Right ventricle myocardium inferior (tissue), 1 donor: ENCODE measurements at places on chromosomes 7 and 10.

DNA sequence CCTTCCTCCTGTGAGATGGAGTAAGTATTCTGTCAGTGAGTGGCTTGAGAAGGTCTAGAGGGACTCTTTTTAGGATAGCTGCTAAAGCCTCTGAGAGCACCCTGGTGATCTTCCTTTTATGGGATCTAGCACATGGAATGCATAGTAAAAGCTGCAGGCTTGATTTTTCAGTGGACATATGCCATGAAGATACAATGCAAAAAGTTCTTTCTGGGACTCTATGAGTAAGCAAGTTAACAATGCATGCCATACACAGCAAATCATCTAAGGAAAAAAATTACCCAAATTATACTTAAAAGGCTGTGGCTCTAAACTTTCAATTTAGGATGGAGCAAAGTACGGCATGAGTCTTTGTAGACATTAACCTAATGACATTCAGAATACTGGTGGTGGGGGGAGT is 154.5 kb downstream of the SGMS1 start:
- DNase-seq, result no peak

DNA sequence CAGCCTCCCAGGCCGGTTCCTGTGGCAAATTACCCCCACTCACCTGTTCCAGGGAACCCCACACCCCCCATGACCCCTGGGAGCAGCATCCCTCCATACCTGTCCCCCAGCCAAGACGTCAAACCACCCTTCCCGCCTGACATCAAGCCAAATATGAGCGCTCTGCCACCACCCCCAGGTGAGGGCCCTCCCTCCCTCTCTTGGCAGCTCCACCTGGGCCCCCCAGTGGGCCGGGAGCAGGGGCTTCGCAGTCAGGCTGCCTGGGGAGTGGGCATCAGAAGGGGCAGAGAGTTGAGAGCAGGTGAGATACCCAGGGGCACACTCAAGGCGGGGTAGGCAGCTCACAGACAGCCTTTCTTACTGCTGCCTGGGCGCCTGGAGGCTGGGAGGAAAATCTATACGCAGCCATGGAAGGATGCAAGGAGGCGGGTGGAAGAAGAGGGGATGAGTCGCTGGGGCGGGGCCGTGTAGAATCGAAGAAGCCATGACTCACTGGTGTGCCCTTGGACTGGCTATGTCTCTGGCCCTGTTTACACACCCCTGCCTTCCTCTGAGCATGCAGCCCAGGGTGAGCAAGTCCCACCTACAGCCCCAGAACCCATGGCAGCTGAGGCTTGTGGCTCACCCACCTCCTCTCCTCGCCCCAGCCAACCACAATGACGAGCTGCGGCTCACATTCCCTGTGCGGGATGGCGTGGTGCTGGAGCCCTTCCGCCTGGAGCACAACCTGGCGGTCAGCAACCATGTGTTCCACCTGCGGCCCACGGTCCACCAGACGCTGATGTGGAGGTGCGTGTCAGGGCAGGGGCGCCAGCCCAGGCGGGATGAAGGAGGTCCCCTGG is 48.6 kb upstream of the PPIF start:
- DNase-seq, result peak; percentile 72

- DNase-seq, result no peak
These were observed 472 bp downstream of the PDAP1 start for GRCh38 chr7:99407872-99408378.

- no peak for DNase-seq
These were observed 24.3 kb downstream of the TECTB start for GRCh38 chr10:112307358-112308124.

- DNase-seq, result no peak
These were observed 23.2 kb downstream of the ABCB4 start for GRCh38 chr7:87452279-87452678.

DNA sequence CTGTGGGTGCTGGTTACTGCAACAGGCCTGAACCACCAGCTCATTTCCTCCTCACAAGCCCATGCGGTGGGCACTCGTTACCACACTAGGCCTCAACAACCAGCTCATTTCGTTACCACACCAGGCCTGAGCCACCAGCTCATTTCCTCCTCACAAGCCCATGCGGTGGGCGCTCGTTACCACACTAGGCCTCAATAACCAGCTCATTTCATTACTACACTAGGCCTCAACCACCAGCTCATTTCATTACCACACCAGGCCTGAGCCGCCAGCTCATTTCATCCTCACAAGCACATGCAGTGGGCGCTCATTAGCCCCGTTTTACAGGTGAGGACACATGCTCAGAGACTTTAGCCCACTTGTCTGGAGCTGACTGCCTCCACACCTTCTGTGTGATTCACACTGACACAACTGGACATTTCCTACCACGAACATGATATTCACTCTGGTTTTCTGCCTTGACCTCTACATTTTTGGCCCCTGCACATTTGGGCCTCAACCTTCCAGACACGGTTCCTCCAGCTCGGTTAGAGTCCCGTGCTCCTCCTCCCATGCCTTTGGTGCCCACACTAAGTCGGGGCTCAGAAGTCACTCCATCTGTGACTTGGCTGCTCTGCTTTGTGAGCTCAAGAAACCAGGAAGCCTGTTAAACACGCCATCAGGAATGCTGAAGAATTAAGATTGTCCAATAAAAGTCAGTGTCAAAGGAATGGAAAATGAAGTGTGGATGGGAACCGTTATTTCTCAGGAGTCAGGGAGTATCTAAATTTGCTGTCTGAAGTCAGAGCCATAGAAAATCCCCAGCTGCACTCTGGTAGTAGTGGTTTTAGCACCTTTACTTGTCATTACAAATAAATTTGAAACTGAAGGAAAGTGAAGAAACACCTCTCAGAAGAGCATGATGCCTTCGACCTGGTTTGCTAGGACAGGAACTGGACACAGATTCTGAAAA is 55.8 kb upstream of the LANCL2 start:
- DNase-seq, result no peak

- no peak for DNase-seq
These were observed 1.7 kb downstream of the IGF2BP3 start for GRCh38 chr7:23468526-23469149.

DNA sequence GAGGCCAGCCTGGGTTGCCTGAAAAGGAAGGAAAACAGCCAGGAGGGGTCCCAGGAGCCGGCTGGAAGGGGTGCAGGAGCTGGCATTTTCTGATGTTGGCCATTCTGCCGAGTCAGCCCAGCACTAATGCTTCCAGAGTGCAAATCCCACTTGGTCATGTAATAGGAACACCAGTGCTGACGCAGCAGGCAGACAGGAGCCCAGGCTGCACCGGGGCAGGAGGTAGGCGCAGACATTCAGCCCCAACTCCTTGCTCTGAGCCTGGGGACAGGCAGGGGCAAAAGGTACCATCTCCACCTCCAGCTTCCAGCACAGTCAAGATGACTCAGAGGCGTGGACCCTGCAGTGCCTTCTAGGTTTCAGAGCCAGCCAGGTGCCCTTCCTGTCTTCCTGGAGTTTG is 10.2 kb upstream of the YWHAG start:
- DNase-seq, result no peak

- DNase-seq, result no peak
These were observed 62.1 kb downstream of the INPP5A start for GRCh38 chr10:132599732-132600131.

DNA sequence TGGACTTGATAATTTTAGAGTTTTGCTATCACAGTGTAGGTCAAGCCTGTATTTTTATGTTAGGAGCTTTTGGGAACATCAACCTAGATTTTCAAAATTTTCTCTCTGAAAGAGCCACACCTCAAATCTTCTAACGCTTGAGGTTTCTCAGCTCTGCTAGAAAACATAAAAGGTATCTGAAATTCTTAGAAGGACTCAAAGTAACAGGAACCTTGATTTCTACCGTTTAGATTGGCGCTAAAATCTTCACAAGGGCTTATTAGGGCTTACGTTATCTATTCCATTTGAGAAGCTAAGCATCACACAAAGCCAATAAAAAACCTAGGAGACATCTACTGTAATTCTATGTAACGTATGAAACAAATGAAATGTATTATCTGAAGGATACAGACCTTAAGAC is 192.4 kb downstream of the AHR start:
- no peak for DNase-seq
